D721Med (cell line): ENCODE measurements at places on chromosomes 7 and 10.

DNA sequence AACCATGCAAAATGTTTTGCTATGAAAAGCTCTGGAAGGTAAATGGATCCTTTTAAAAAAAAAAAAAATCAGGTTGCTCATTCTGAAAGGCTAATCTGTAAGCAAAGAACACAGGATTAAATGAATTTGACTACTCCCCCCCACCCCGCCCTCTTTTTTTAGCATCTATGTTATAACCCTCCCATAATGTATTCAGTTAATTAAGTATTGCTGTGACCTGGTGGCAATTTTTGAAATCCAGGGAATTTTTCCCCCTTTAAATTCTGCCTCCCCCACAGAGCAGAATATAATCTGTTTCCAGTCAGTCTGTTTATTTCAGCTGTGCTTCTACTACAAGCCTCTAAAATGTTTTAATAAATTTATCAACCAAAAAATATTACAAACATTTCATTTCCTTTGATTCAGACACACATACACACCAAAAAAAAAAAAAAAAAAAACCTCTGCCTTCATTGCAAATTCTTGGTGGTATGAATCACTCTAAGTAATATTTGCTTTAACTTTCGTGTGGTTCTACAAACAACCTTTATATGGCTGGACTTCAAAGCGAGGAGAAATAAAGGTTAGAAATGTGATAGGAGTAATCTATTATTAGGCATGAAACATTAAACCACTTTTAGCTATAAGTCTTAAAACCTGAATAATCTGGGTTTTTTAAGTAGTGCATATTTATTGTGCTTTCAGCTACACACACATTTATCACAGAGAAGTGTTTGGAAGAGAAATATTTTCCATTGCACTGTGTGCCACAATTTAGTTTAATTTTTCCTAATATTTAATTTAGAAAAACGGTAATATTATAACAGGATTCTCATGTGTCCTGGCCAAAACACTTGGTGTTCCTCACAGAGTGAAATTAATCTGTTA lies 64.4 kb upstream of the ARID5B start:
- no peak for DNase-seq

GRCh38 chr10:96672481-96673175 lies 47.7 kb downstream of the PIK3AP1 start:
- no peak for DNase-seq

DNA sequence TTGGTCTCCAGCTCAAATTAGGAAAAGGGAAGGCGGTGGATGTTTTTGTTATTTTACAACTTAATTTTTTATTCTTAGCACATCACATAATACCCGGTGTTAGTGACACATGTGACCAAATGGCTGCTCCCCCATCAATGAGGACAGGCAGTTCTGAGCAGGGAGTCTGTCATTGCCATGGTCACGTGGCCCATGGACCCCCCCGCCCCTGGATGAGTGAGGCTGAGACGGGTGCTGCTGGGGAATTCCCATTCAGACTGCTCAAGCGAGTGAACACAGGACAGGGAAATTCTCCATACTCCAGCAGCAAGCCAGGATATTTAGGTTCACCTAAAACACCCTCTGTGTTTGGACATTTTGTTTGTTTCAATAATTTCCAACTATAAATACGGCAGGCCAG lies 34.7 kb upstream of the SLC35B4 start:
- no peak for DNase-seq

DNA sequence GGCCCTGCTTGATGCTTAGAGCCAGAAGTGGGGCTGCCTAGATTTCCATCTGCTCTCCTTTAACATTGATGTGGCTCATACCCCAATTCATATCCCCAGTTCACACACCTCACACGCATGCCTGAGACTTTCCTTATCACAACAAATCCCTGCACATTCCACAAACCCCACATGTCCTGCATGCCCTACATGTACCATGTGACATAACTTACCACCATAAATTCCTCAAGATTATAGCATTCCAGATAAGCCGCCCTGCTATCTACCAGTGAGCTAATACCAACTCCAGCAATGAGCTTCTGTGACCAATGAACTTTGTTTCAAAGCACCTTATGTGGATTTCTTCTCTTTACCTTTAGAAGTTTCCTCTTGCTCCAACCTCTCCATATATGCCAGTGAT lies 104.7 kb upstream of the RAB11FIP2 start:
- no peak for DNase-seq

DNA sequence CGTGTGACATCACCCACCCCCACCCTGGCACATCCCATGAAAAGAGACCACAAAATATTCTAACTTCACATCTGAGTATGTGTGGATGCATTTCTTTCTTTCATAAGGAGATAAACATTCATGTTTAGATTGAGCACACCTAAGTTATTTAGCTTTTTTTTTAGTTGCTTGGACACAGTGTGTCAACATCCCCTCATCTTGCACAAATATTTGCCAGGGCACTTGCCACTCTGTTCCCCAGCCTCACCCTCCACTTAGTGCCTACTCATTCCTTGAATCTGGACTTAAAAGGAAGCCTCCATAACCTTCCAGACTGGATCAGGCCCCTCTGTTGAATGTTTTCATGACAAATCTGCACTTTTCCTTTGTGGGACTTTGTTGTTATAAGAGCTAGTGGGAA lies 338.9 kb upstream of the IGFBP3 start:
- no peak for DNase-seq

DNA sequence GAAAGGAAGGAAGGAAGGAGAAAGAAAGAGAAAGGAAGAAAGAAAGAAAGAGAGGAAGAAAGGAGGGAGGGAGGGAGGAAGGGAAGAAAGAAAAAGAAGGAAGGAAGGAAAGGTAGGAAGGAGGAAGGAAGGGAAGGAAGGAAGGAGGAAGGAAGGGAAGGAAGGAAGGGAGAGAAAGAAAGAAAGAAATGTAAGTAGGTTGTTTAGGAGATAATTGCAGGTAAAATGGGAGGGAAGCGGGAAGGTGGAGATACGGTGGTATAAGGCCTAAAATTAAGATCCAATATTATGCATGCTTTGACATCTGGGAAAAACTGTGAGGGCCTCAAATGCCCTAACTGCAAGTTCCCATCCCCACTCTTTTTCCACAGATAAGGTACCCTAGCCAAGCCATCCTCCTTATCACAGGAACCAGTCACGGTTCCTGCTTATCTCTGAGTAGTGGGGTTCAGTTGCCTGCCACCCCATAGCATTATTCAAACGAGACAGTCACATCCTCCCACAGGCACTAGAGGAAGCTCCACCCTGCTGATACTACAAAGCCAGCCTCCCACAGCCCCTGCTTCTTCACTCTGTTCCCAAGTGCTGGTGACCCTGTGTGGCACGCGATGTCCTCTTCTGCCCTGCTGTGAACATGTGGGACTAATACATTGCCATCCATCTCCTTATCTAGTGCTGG lies 28.7 kb downstream of the ST8SIA6 start:
- no peak for DNase-seq

DNA sequence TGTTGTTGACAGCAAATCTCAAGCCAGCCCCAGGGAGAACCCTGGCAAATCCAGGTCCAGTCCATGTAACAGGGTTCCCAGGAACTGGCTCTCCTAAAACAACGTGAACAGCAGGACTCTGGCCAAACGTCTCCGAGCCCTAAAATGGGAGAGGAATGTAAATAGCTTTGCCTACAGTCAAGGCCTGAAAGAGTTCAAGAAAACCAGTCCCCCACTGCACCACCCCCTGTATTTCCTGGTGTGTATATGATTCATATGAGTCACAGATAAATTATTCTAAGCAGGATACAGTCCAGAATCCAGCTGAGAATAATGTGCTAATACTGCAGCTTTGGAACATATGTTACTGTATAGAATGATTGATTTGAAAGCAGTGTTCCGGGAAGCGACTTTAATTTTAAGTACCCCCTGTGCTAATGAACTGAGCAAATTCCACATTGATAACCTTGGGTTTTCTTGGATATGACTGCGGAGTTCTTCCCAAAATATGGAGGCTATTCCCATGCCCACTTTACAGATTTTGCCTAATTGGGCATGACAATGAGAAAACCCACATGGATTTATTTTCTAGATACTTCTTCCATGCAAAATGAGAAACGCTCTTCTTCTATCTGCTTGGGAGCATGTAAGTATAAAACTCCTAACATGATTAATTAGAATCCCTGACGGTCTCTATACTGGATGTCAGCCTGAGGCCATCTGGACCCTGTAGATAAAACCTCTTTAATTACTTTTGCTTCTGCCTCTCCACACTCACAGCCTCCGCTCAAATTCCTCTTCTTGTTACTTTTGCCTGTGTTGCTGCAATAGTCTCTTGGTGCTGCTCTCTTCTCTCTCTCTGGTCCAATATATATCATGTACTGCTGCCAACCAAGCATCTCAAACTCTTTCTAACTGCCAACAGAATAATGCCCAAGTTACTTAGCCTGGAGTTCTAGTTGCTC lies 50.2 kb downstream of the LAMB4 start:
- DNase-seq = peak; percentile 31

DNA sequence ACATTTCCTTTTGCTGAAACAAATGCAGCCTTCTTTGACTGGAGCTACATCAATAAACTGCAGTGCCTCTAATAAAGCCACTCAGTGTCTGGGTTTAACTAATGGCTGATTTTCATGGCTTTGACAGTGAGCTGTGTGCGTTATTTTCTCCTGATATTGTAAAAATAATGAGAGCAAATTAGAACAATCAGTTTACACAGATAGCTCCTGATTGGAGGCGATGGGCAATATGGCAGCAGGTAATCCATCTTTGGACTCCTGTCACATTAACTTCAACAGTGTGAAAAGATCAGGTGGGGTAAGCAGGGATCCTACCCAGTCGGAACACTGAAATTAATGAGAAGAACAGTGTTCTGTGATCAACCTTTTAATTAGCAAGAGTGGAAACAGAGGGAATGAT lies 100.7 kb downstream of the POLL start:
- DNase-seq = no peak

- no peak for DNase-seq
These were observed at the start of gene PLAU for GRCh38 chr10:73910764-73911552. Gene PLAU, plus strand, starts transcription at chr10:73911132. Its CDS starts 424 bp downstream, at chr10:73911556.

- no peak for DNase-seq
These were observed 73.5 kb upstream of the NPSR1 start for GRCh38 chr7:34584526-34584925.

DNA sequence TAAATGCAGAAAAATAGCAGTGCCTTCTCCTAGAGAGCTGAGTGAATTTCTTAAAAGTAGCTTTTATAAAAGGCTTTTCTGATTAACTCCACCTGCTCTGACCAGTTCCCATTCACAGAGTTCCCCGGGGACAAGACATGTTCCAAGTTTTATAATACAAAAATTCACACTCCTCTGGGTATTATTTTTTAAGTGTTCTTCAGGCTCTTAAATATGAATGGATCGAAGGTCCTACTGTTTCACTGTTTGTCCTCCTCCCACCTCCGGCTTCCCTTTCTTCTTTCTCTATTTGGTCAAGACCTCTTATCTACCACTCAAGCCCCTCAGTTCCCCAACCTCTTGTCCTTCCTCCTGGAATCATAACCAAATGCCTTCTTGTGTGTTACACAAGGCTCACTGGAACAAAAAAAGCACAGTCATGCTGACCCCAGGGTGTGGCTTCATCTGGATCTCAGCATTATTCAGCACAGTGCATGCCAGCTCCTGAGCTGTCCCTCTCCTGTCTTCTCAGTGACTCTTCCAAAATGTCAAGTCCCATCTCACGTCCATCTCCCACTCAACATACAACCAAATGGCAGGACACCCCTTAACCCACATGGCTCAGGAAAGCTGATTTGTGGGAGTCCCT lies 222.4 kb downstream of the SORCS1 start:
- no peak for DNase-seq

- DNase-seq = no peak
These were observed 660 bp downstream of the VCL start for GRCh38 chr10:73998623-73998928.

- no peak for DNase-seq
These were observed 124.6 kb upstream of the RSU1 start for GRCh38 chr10:16941870-16942269.

GRCh38 chr10:85916286-85916685 lies 450.3 kb downstream of the GRID1 start:
- DNase-seq = no peak

DNA sequence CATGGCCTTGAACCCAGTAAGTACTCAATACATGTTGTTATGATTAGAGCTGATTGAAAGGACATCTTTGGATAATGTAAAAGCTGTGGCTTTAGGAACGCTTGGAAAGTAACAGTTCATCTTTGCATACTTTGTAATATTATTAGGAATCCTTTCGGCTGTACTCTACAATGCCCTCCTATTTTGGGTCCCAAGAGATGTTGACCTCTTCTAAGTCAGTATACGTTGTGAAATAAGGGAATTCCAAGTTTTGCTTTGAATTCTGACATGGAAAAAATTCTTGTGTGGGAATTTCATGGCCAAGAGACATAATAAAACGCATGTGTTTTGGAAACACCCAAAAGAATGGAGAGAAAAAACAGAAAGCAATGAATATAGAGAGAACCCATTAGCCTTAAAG lies 7.7 kb downstream of the AGR3 start:
- DNase-seq = no peak

GRCh38 chr7:93949423-93949822 lies 27.9 kb downstream of the GNG11 start:
- DNase-seq = no peak

GRCh38 chr7:36285276-36285675 lies 104.4 kb upstream of the ANLN start:
- no peak for DNase-seq

GRCh38 chr7:26051021-26051420 lies 101.0 kb upstream of the NFE2L3 start:
- no peak for DNase-seq

- no peak for DNase-seq
These were observed 30.3 kb downstream of the ZAN start for GRCh38 chr7:100763556-100764140.

- DNase-seq = no peak
These were observed 62.0 kb upstream of the AKR1E2 start for GRCh38 chr10:4763960-4764428.
